ENCODE measurements at places on chromosomes 11 and 22.

DNA sequence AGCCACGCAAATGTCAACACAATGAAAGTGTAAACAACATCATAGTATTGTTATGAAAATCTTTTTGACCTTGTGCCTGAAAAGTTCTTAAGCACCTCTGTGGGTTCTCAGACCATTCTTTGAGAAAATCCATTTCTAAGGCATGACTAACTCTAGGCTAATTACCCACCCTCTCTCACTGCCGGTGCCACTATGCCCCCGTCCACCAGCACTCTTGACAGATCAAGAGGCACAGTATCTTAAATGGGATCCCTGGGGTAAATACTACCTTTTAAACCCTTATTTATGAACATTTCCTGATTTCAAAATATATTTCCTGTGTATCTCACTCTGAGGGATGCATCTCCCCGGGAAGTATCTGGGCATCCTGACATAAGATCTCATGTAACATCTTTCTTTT, 607.5 kb downstream of the METTL15 start:
- DNase-seq, result no peak

DNA sequence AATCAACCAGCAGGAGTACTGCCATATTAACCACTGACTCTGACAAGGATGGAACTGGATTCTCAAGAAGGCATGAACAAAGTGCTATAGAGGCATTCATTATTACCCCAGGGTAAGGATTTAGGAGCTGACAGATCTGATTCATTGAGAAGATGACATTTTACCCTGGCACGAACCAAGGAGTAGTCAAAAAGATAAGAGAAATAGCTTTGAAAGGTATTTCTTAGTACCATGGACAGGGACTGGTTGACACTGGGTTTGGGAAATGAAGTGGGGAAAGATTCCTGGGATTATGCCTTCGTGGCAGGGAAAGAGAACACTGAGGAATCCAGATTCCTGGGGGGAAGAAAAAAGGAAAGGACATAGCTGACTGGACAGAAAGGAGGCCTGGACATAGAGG, 5.1 kb upstream of the SAAL1 start:
- no peak for DNase-seq

- DNase-seq, result no peak
These were observed 1.1 kb downstream of the TBCEL start for GRCh38 chr11:121024989-121025388.

DNA sequence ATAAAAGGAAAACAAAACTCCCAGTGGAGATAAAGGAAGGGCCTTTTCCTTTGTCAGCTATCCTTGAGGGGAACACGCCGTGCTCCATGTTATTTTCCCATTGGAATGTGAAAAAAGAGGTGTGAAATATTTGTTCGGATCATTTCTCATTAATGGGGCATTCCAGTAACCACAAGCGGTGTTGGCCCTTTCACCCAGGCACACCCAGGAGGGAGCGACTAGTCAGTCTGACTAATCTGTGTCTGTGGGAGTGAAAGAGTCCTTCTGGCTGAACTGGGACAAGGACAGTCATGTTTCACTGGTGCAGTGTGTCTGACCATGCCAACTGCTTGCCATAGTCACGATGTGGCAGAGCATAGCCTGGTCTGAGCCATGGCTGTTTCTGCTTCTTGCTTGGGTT, 13.0 kb upstream of the MYEOV start:
- DNase-seq, result no peak

- no peak for DNase-seq
These were observed 82.0 kb downstream of the KIRREL3 start for GRCh38 chr11:126918556-126918955.

- DNase-seq, result no peak
These were observed 858.7 kb upstream of the CHORDC1 start for GRCh38 chr11:91081440-91082043.

DNA sequence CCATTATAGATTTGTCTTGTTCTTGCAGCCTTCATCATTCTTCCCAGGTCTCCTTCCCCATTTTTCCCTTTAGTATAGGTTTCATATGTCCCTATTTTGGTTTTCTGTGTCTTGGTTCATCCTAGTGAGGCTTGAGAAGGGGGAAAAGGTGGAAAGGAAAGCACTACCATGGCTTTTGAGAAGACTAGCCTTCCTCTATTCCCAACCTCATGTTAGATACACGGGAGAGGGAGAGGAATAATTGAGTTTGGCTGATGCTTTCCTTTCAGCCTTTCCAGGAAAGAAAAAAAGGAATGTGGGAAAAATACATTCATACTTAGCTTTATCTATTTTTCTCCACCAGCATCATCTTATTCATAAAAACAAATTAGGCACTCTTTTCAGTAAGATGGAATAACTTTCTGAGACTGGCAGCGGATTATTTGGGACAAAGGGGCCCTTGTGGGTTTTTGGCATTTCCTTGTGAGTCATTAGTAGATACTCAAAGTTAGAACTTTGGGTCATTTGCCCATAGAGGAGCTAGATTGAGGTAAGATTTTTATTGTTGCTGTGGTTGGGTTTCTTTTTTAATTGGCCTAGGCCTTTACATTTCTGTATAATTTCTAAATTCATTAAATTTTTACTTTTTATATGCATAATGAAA, 23.8 kb downstream of the CAPRIN1 start:
- DNase-seq, result no peak

GRCh38 chr22:46242076-46242475, 8.0 kb downstream of the CDPF1 start:
- no peak for DNase-seq

- DNase-seq, result no peak
These were observed 18.7 kb downstream of the MRGPRX4 start for GRCh38 chr11:18191376-18191775.

DNA sequence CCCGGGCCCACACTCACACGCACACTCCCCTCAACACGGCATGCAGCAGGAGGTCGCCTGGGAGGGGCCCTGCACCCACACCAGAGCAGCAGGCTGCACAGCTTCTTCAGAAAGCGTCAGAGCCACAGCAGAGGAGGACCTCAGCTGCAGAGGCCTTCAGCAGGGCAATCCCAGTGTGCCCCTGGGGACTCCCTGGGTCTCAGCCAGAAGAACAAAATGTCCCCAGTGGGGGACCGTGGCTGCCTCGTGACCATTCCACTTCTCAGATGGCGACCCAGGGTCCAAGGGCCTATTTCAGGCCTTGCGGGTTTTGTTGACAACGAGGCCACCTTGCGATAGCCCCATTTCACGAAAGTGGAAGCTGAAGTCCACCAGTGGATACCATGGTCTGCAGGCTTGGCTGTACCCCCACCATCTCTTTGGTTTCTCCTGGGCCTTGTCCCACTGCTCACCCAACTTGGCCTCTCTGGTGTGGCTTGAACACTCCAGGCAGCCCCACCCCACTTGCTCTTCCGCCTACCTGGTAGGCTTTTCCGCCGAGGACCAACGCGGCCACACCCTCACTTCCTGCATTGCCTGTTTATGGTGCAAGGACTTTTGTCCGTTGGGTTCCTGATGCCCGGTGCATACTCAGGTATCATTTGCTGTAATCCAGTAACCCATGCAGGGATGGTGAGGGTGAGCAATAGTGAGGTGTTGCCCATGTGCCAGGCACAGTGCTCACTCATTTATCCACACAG, 38.1 kb downstream of the MB start:
- no peak for DNase-seq

GRCh38 chr11:77106321-77106720, 3.7 kb downstream of the OMP start:
- DNase-seq, result no peak

DNA sequence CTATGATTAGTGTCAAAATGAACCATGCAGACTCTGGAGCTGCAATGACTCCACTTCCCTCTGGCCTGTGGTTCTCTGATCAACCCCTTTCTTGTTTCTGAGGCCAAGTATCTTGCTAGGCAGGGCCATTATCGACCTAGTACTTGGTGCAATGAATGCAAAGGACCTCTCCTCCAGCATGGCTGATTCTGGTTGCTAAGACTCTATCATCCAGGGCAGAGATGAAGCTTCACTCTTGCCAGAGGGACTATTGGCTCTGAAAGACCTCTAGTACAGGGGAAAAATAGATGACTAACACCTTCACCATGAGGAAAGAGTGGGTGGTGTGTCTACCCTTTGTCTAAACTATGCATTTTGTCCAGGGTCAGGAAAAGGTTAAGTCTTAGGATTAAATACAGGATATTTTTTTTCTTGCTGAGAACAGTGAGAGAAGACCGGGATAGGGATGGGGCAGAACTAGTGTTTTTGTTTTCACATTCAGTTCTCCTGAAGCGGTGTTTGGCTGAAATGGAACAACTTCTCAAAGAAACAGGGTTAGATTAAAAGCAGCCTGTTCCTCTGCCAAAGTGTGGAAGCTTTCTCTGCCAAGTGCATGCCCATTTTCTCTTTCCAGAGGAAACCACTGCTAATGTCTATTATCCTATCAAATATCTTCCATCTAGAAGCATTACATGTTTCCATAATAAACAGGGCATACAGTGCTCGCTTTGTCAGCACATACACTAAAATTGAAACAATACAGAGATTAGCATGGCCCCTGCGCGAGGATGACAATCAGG, 5.0 kb upstream of the MTFP1 start:
- no peak for DNase-seq

DNA sequence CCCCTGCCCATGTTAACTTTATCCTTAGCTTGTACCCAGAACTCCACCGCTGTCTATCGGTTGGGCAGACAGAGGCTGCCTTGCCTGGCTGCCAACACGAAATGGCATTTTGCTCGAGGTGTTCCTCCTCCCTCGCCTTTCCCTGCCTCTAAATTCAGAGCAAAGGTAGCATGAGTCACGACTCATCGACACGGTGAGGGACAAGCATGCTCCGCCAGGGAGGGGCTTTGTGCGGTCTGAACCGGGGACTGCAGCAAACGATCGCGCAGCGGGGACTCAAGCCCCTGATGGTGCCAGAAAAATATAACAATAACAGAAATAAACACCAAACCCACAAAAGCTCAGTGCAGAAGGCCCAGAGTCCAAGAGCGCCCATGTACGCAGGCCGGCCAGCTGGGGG, 52.3 kb downstream of the RTL6 start:
- DNase-seq, result no peak

- DNase-seq, result no peak
These were observed 22.6 kb upstream of the AMPD3 start for GRCh38 chr11:10432493-10432892.

- DNase-seq, result no peak
These were observed 827 bp downstream of the PHF21B start for GRCh38 chr22:45008751-45009605.

- DNase-seq, result no peak
These were observed 118.0 kb upstream of the IGLL5 start for GRCh38 chr22:22769434-22770279.

GRCh38 chr11:63901660-63902059, 15.3 kb downstream of the RCOR2 start:
- no peak for DNase-seq

DNA sequence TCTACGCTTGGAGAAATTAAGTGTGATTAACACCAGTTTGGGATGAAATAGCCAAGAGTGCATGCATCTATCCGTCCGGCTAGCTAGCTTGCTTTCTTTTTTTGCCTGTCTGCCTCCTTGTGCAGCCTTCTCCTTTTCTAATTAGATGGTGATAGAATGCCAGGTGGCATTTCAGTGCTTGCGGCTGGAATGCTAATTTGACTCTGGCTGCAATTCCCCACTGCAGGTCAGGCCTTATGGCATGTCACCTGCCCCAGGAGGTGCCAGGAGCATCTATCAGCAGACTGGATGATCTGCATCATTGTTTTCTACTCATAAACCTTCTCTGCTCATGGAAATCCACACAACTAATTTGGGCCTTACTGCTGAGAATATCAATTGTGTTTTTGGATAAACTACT, 51.1 kb upstream of the CABP7 start:
- peak; percentile 87 for DNase-seq

- no peak for DNase-seq
These were observed 6.5 kb downstream of the ANKRD42 start for GRCh38 chr11:83200035-83200434.

DNA sequence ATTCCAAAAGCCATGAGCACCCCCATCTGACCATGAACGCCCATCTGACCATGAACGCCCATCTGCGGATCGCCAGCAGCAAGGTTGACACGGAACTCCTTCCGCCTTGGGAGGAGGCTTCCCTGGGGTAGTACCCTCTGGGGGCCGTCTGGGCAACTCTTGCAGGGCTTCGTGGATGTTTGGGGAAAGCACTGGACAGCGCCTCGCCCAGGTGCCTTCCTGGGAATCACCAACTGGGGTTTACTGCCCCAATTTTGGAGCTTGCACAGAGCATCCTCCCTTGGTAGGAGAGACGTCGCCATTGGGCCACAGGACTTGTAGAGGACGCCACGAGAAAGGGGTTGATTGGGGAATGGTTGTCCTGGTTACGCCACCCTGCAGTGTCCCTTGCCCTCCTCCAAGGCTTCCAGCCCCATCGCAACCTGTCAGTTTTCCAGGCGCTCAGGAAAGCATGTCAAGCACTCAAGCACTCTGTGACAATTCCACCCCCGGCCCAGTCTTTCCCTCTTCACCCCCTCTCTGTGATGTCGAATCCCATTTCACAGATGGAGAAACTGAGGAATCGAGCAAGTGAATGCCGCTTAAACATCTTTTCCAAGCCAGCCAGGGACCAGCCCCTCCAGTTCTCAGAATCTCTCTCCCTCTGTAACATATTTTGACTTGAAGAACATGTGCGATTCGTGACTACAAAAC, 914 bp upstream of the PRDM11 start:
- peak; percentile 68 for DNase-seq

DNA sequence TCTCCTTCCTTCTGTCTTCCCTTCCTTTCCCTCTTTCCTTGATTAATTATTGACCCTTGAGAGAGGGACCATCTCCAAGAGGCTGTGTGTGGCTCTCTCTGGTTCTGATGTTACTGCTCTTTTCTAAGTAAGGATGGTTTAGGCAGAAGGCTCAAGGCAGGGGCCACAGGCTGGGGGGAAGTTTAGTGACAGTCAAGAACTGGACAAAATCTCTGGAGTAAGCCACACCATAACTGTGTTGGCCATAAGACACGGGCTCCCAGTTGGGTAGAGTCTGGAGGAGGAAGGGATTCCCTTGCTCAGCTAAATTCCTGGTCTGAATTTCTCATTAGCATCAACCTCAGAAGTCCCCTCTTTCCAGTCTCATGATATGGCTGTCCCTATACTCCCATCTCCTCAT, 74.7 kb downstream of the BUD13 start:
- no peak for DNase-seq

DNA sequence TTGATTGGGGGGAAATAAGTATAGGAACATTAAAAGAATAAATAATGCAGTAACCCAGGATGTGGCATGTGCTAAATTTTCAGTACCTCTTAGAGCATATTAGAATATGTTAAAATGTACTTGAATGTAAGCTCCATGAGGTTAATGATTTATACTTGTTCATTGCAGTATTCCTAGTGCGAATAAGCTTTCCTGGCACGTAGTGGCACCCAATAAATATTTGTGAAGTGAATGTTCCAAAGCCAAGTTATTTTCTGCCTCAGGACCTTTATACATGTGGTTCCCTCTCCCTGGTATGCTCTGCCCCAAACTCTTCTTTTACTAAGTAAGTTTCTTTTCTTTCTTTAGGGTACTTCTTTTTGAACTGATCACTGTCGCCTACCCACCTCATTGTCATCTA, 118.8 kb downstream of the DBX1 start:
- DNase-seq, result no peak

Data from cerebellar nuclear complex (tissue), 1 donor.